Subcutaneous adipose tissue (tissue), 4 donors: ENCODE measurements at places on chromosomes 1 and 21. TPM values are rescaled to one million over a fixed set of nuclear protein-coding genes. Genes with fewer than 3 reads are reported as not detected.

FCRL4 gene
- not detected for total RNA-seq

TTF2 gene
- total RNA-seq: 13.9 TPM

OXCT2 gene
- 0.94 TPM for total RNA-seq

C8B gene
- not detected for total RNA-seq

PDZK1 gene
- total RNA-seq: not detected

CYP4A11 gene
- 1.2 TPM for total RNA-seq
